ENCODE measurements at places on chromosomes 11 and 22.

- no peak for DNase-seq
These were observed 510.4 kb downstream of the BUD13 start for GRCh38 chr11:116262370-116262769.

- no peak for DNase-seq
These were observed 786 bp downstream of the CAPN1 start for GRCh38 chr11:65182258-65183170.

- no peak for DNase-seq
These were observed 72.5 kb upstream of the AMPD3 start for GRCh38 chr11:10382518-10382917.

DNA sequence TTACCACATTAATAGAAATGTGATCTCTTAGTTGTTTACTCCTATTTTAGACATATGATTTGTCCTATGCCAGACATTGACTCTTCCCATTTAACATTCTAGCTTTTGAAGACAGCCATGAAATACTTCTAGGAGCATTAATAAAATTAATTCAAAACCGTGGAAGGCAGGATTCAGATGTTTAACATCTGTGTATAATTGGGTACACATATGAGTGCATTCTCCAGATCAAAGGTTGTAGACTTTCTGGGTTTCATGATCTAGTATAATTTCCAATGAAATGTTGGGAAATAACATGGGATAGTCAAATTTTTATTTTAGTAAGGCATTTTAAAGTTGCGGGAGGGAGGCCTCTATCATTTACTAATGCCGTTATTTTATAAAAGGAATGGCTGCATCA lies 35.2 kb upstream of the CCDC89 start:
- DNase-seq, result no peak

GRCh38 chr11:61679893-61680621 lies at the start of gene DAGLA:
TSS of gene DAGLA (plus strand) at chr11:61680391. CDS start at chr11:61720156, 39,765 bp downstream.
- DNase-seq, result peak; percentile 84

DNA sequence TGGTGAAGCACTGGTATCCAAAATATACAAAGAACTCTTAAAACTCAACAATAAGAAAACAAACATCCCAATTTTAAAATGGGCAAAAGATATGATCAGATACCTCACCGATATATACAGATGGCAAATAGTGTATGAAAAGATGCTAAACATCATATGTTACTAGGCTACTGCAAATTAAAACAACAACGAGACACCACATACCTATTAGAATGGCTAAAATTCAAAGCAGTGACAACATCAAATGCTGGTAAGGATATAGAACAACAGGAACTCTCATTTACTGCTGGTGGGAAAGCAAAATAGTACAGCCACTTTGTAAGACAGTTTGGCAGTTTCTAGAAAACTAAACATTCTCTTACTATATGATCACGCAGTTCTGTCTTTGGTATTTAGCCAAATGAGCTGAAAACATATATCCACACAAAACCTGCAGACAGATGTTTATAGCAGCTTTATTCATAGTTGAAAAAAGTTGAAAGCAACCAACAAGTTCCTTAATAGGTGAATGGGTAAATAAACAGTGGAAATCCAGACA lies 38.5 kb downstream of the SIK3 start:
- DNase-seq, result no peak

GRCh38 chr11:25211635-25212254 lies 714.9 kb downstream of the LUZP2 start:
- no peak for DNase-seq

DNA sequence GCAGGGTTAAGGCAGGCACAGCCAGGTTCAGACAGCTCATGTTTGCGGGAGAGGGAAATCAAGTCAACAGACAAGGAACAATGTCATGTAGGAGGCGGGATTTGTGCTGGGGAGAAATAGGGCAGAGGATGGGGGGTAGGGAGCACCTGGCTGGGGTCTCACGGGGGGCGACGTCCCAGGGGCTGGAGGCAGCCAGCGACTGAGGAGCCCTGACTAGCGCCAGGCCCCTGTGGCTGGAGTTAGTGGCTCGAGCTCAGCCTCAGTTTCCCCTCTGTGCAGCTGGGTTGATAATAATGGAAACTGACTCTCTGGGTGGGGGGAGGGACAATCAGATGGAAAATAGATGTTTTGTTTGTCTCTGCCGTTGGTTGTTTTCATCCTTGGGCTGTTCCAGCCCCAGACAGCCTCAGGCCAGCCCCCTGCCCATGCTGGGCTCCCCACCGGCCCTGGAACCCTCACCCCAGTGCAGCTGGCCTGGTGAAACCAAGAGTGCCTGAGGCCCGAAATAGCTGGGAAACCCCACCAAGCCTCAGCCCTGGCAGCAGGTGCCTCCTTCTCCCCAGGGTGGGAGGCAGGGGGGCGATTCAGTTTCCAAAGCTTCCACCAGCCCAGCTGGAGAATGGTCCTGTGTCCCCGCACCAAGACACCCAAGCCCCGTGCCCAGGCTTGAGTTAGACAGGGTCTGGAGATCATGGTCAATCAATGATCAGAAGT lies 44.1 kb downstream of the IGLL5 start:
- DNase-seq, result no peak

DNA sequence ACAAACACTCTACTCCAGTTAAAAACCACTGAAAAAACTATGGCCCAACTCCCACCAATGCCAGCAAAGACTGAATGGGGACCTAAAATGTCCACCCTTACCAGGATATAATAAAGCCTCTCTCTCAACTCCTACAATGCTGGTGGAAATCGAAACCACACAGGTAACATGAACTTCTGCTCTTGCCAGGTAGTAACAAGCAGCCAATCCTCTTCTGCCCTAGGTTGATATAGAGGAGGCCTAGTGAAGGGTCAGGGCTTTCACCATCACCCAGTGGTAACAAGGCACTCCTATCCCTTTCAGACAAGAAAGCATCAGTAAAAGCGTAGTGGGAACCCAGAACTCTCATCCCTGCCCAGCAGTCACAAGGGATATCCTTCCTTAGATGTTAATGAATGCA lies 22.6 kb downstream of the DCUN1D5 start:
- DNase-seq, result no peak

DNA sequence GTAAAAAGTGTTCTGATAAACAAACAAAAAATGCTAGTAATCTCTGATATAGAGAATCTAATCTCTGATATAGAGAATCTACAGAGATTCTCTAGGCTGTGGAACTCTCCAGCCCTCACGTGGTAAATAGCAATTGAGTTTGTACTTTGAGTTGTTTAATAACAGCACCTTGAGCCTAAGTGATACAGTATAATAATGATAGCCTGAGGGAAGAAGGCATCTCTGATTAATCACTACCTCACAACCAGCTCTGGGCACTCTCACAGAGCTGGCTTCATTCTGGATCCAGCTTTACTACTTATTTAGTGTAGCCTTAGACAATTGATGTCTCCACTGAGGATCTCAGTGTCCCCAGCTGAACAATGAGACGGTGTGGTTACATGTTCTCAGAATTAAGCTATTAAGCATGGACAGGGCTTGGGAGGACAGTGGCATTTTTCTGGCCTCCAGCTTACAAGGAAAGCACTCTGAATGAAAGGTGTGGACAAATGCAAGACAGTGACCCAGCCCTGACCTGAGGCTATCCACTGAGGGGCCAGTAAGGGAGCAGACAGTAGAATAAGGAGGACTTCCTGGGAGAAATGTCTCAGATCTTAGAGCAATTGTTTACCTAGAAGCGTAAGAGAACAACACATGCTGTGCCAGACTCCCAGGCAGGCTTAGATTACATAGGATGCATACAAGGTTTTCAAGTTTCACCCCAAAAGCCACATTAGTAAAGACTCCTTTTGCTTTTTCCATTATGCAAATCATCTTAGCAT lies 88.7 kb upstream of the DRD2 start:
- no peak for DNase-seq

- DNase-seq, result no peak
These were observed 708 bp downstream of the MAML2 start for GRCh38 chr11:96342014-96342960.
